ENCODE measurements at places on chromosomes 4 and X.
A peak's percentile ranks its signal among the peaks of the same experiment; 100 is the strongest.

DNA sequence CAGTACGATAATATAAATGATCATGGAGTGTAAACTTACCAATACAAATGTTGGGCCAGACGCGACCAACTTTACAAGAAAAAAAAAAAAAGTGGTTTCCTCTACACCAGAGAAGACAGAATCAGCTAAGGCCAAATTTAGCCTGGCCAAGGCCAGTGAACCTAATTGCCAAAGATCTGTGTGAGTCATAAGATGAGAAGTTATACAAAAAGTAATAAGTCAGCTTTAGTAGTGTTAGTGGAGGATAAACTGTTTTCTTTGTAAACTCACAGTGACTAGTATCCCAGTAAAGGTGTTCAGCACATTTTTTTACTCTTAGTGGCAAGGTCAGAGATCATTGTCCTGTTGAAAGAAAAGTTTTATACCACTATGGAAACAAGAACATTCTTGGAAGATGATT, 531.4 kb upstream of the TECRL start:
- DNase-seq, result no peak

DNA sequence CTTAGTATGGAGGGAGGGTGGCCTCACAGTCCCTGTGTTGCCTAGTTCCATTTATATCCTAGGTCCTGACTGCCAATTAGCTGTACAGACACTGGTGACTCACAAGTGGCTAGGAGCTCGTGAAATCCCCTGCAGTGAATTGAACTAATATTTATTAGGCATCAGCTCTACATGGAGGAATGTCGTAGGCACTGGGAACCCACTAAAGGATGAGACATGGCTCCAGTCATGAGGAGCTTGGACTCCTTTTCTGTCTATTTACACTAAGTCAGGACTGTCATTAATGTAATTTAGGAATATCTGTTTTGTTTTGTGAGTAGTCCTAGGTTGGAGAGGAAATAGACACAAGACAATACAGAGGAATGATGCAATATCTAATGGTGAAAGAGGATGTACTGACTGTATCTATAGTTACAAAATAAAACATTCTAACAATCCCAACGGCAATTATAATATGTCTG, 67.7 kb downstream of the MID1IP1 start:
- DNase-seq, result peak; percentile 59

- no peak for DNase-seq
These were observed 33.2 kb downstream of the NPY2R start for GRCh38 chr4:155241664-155242063.

DNA sequence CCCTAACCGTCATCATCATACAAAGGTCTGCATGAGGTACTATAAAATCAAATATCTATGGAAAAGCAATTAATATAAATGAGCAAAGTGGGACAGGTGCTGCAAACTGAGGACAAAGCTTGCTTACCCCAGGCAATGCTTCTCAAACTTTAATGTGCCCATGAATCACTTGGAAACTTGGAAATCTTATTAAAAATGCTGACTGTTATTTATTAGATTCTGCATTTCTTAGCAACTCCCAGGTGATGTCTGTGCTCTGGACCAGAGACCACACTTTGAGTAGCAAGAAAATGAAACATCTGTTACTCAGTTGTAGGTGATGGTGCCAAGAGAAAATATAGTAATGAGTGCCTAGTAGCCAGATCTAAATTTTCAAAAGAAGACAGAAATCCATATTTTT, 890.4 kb upstream of the FTHL17 start:
- DNase-seq, result no peak

DNA sequence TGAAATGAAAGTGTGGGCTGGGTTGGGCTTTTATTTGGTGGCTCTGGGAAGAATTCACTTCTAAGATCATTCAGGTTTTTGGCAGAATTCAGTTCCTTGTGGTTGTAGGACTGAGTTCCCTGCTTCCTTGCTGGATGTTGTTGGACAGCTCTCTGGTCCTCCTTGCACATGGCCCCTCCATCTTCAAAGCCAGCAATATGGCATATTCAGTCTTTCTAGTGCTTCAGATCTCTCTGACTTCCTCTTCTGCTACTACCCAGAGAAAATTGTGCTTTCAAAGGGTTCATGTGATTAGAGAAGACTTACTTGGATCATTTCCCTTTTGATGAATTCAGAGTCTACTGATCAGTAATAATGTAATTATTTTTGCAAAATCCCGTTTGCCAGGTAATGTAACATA, 12.8 kb upstream of the IGFBP7 start:
- DNase-seq, result no peak

- no peak for DNase-seq
These were observed 608.9 kb upstream of the LCORL start for GRCh38 chr4:18630218-18631110.

DNA sequence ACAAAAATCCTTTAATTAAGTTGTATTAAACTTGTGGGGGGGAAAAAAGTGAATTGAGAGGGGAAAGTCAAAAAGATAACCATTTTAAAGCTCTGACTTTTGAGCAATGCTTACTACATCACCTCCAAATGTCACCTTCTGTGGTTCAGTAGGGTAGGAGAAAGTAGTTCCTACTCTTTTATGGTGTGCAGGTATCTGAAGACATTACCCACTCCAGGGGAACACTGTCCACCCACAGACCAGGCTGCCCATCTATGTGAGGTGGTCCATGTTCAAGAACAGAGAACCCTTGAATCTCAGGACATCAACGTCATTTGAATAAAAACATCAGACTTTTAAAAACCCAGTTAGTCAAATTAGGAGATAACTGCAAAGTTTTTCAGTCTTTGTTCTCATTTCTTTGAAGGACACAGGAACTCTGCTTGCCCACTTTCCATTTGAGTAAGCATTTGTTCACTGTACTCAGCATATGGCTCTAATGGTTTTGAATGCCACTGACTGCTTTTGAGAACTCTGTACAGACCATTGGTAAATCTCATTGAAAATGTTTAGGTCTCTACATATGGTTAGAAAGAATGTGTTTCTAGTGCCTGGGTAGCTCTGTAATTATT, 18.4 kb downstream of the NMU start:
- DNase-seq, result no peak

GRCh38 chr4:165630671-165631070, 242.4 kb upstream of the TLL1 start:
- DNase-seq, result no peak

- DNase-seq, result peak; percentile 59
These were observed 194.7 kb downstream of the CPEB2 start for GRCh38 chr4:15197005-15197404.

DNA sequence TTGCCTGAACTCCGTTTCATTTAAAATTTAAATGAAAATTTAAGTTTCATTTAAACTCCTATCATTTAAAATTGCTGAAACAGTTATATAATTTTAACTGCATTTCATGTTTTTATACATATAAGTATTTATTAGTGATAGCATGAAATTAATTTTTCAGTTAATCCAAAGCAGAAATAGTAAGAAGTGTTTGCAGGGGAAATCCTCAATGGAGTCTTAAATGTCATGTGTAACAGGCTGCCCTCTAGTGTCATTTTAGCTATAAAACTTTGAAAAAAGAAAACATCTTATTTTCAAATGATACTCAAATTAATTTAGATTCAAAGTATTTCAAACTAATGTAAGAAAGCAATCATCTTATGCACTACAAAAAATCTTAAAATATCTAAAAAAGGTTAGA, 27.2 kb downstream of the TAPT1 start:
- DNase-seq, result no peak

GRCh38 chr4:159944477-159944876, 841.6 kb downstream of the RAPGEF2 start:
- DNase-seq, result no peak

DNA sequence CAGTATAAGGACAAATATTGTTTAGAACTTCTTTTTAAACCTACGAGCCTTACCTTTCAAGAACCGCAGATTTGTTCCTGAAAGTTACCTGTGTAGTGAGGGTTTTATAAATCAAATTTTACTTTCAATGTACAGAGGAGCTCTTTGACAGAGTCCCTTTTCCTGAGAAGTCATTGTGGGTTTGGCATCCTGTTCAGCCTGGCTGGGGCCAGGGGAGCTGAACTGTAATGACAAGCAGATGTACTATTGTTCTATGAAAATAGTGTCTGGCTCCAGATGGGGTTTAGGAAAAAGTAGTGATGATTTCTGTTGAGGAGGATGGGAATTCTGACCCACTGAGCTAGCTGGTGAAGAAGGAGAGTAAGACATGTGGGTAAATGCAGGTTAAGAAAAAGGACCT, 196.2 kb upstream of the PGRMC2 start:
- no peak for DNase-seq

DNA sequence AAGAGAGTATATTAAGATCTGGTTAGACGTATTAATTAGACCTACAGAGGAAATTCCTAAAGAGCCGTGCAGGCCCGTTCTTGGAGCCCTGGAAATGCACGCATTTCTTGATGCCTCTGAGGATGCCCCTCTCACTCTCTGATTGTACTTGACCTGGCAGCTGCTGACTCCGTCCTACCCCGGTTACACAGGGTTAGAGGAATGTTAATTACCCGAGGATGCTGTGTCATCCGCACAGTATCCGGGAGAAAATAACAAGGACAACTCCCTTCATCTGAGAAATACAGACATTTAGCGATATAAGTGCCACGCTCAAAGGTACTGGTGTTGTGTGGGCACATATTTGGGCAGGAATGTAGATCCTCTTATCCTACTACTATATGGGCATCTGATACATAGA, 404.6 kb upstream of the FAT1 start:
- DNase-seq, result peak; percentile 88

GRCh38 chr4:140056015-140056414, 98.0 kb downstream of the MAML3 start:
- no peak for DNase-seq

GRCh38 chrX:131219271-131219670, 69.8 kb downstream of the IGSF1 start:
- DNase-seq, result no peak

- DNase-seq, result no peak
These were observed 81.3 kb upstream of the TMEM33 start for GRCh38 chr4:41853973-41854372.

GRCh38 chr4:147345662-147346061, 135.2 kb upstream of the EDNRA start:
- DNase-seq, result no peak

GRCh38 chrX:98795636-98796035, 1614.4 kb downstream of the PCDH19 start:
- DNase-seq, result no peak

GRCh38 chr4:7424553-7425111, 10.1 kb downstream of the PSAPL1 start:
- peak; percentile 48 for DNase-seq

DNA sequence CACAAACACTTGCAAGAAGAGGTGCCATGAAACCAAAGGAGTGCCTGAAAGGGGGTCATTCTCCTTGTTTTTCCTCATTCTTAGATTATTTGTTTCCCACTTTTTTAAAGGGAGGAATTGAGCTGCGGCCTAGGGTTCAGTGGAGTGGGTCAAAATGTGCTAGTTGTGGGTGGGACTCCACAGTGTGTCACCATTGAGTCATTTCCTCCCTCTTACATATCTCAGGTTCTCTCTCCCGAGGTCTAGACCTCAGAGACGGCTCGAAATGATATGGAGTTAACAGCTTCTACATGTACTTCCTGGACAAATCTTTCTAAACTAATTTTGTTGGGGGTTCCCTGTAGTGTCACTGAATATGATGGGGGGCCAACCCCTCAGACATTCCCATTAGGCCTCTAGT, 328.4 kb upstream of the SPANXN1 start:
- no peak for DNase-seq

GRCh38 chr4:82801910-82802521, 3.4 kb upstream of the SCD5 start:
- DNase-seq, result no peak

GRCh38 chr4:25457053-25457715, 80.1 kb downstream of the ANAPC4 start:
- no peak for DNase-seq

GRCh38 chr4:79088946-79089691, 149.9 kb upstream of the PAQR3 start:
- DNase-seq, result no peak

GRCh38 chrX:131745942-131746489, 202.1 kb downstream of the OR13H1 start:
- no peak for DNase-seq

- no peak for DNase-seq
These were observed 188.4 kb upstream of the VEGFC start for GRCh38 chr4:176981074-176981473.

GRCh38 chr4:23943478-23943877, 53.6 kb upstream of the PPARGC1A start:
- DNase-seq, result no peak

DNA sequence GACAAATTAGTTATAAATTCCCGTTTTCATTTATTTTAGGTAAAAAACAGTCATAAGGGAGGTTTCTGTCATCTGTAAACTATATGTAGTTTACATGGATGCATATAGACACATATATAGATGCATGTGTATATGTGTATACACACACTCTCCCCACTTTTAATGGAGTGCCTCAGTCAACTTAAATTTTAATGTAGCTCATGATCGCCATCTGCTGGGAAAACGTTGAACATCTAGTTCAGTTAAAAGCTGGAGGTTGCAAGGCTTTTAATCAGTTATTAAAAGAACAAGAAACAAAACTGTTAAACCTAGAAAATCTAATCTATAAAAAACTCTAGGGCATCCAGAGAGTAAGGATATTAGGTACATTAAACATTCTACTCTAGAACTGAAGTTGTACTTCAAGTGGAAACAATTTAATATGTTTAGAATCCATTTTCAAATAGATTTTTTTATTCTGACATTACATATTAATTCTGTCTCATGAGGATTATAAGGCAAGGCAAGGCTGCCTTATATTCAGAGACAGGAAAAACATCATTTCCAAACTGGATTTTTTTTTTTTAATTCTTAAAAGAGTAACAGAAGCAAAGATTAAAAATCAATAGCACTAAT, 122.6 kb downstream of the SHISA3 start:
- DNase-seq, result no peak

- no peak for DNase-seq
These were observed 8.7 kb upstream of the SLC25A4 start for GRCh38 chr4:185134307-185134869.

DNA sequence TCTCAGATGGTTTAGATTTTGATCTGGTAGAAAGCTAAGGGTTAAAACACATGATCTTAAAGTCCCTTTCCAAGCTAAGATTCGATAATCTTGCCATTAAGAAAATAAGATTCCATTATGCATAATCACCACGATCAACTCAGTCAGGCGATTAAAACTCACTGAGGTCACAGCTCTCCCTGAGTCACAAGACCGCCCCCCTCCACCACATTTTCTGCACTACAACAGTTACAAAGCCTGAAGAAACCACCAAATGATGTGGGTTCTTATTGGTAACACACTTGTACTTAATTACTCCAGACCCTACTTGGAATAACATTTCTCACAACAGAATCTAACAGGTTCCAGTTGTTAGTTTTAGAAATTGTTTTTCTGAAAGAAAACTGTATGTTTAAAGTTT, 62.8 kb downstream of the SH3KBP1 start:
- no peak for DNase-seq

DNA sequence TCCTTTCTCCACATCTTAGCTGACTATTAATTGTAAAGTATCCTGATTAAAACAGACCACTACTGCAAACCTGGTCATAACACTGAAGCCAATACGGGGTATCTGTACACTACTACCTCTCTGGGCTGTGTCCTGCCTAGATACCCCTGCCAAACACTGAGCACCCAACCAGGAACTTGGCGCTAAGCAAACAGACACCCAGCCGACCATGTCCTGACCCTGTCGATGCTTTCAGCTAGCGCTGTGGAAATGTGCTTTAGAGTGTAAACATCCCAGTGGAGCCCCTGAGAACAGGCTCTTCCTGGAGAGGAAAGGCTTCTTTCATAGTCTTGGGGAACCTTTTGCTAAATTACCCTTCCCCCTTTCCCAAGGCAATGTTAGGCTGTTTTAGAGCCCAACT, 52.9 kb downstream of the CCNG2 start:
- peak; percentile 9 for DNase-seq

- DNase-seq, result peak; percentile 24
These were observed 88.1 kb downstream of the RTL5 start for GRCh38 chrX:72043636-72044035.

Measured in islet precursor cell (in vitro differentiated cells).